Activated CD8-positive, alpha-beta memory T cell treated with anti-CD3 and anti-CD28 coated beads for 4 hours (primary cell): ENCODE measurements at places on chromosomes 1 and 21.

- DNase-seq = no peak
These were observed 6.5 kb downstream of the EPS15 start for GRCh38 chr1:51512606-51513005.

GRCh38 chr1:157101149-157101548 lies 1.5 kb upstream of the ETV3L start:
- DNase-seq = no peak

GRCh38 chr1:116737855-116738321 lies 16.3 kb upstream of the CD2 start:
- DNase-seq = no peak

GRCh38 chr1:157085421-157085820 lies 14.2 kb downstream of the ETV3L start:
- DNase-seq = no peak

- DNase-seq = no peak
These were observed 274.8 kb upstream of the AJAP1 start for GRCh38 chr1:4379451-4380175.

- no peak for DNase-seq
These were observed 29.4 kb downstream of the S100A6 start for GRCh38 chr1:153506386-153506785.

GRCh38 chr1:194289569-194290266 lies 1103.3 kb upstream of the B3GALT2 start:
- DNase-seq = peak; percentile 17

- DNase-seq = no peak
These were observed 13.9 kb downstream of the SNIP1 start for GRCh38 chr1:37540036-37540785.

DNA sequence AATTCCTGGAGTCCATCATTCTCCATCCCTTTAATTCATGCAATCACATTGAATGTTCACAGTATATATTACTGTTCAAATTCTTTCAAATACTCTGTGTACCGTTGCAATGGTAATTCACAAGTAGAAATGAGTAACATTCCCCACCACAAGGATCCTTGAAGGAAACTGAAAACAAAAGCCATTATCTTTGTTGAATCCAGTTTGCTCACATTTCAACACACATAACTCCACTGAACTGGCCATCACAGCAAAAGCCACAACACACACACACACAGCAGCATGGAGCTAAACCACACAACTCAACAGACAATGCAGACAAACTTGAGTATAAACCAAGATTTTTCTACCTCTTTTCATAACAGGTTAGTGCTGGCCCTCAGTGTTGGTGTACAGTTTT lies 188.3 kb upstream of the GREM2 start:
- no peak for DNase-seq

DNA sequence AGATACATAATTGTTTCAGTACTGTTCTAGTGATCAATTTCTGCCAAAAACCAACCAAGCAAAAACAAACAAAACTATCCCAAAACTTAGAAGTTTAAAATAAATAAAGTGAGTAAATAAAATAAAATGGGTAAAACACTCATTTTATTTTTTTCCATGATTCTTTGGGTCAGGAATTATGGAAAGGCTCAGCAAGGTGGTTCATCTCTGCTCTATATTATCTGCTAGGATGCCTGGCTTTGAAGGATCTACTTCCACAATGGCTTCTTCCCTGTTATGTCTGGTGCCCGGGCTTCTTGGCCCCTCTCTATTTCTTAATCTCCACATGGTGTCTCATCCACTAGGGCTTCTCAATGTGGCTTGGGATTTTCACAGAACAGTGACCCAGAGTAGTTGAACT lies 29.1 kb upstream of the ADAMTS1 start:
- DNase-seq = no peak

DNA sequence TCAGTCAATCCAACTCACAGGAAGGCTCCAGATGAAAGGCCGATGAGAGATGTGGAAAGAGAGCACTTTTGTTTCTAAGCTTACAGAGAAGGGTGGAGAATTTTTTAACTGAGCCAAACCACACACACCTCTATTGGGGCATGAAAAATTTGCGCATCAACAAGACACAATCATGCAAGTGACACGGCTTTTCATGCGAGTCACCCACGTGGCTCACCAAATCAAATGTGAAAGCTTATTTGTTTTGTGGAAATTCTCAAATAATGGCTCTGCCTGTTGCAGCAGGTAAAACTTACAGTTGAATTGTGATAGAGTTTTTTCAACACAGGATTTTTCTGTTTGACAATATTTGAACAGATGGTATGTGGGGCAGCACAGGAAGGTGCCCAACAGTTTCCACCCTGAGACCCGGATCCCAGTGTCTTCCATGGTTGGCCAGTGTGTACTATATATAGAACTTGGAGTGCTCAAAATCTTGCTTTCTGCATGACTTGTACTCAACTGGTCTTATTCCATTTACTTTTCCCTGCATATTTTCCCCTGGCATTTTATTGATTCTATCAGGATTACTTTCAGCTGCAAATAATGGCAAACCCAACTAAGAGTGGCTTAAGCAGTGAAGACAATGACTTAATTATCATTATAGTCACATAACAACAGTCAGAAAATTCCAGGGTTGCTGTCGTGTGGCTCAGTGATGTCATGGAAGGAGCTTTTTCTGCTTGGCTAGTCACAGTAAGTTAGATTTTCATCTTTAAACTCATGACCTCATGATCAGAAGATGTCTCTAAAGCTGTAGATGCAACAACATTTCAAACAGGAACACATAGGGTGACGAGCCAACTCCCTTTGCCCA lies 90.6 kb upstream of the SIM2 start:
- DNase-seq = no peak

- no peak for DNase-seq
These were observed 96.9 kb upstream of the BCL9 start for GRCh38 chr1:147444381-147444780.

GRCh38 chr1:112518186-112518585 lies 9.4 kb downstream of the WNT2B start:
- DNase-seq = no peak

DNA sequence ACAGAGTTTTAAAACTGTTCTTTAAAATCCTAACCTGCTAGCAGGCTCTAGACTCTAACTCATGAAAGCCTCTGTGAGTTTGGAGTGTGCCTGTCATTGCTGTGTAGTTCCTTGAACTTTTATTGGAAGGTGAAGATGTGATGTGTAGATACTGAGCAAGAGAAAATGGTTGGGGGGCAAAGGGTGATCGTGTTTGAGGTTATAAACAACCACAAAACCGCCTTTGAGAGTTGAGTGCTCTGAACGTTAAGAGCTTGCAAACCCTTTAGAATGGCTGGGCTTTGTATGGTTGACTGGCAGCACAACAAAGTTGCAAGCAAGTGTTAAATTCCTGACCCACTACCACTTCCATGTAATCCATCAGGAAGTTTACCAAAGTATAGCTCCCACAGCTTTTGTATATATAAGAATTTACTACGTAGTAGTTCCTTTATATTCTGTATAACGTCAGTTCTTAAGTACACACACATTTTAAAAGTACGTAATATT lies 19.6 kb downstream of the BACE2 start:
- no peak for DNase-seq

GRCh38 chr1:44050261-44050660 lies 19.0 kb upstream of the SLC6A9 start:
- no peak for DNase-seq

DNA sequence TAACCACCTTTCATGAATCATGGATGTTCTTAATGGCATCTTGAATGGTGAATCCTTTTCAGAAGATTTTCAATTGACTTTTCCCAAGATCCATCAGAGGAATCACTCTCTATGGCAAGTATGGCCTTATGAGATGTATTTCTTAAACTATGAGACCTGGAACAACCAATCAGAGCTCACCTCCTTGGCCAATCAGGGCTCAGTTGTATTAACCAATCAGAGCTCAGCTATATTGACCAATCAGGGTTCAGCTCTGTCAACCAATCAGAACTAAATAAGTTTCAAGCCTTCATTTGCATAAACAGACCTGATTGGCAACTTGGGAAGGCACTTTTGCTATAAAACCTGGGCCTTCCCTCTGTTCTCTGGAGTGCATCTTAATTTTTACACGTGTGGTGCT lies 13.6 kb upstream of the FAM3B start:
- DNase-seq = no peak

DNA sequence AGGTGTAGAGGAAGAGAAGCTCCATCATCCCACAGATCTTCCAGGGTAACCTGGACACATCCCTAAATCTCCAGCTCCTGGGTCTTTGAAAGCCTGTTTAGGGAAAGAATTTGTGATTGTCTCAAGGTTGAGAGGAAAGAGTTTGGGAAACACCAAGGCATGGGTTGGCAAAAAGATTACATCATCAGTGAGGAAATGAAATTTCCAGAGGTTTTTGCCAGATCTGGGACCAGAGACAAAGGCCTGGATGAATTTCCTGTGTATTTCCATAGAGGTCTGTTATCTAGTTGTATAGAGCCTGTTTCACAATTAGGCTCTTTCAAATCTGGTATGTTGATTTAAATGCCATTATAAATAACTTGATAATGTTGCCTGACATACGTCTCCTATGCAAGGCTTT lies 82.3 kb downstream of the GPR89B start:
- DNase-seq = no peak

- DNase-seq = no peak
These were observed 13.0 kb downstream of the PKP1 start for GRCh38 chr1:201296352-201296751.

DNA sequence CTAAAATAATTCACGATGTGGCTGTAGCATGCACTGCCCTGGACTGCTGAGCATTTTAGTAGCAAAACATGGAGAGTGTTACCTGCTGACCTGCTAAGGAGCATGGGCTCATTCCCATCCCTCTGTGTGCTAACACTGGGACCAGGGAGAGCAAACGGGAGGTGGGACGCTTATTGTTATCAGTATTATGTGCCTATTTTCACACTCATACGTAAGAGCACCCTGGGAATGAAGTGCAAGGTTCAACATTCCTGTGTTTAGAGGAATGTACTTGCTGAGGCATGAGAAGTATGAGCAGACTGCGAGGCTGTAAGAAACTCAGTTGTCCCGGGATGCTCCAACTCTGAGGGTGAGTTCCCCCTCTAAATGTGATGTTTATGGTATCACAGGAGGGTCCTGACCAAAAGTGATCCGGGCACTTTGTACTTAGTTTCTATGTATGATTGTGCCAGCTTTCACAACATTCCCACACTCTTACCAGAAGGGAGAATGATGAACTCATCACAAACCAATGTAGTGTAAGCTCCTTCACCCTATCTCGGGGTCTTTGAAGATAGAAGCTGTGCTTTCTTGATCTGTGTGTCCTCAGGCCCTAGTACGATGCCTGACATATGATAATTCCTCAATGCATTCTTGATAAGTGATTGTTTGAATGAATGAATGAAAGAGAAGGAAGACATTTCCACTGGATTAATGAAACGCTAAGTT lies 164.8 kb downstream of the KCNJ6 start:
- no peak for DNase-seq
